ENCODE measurements at places on chromosomes 2 and 18.

DNA sequence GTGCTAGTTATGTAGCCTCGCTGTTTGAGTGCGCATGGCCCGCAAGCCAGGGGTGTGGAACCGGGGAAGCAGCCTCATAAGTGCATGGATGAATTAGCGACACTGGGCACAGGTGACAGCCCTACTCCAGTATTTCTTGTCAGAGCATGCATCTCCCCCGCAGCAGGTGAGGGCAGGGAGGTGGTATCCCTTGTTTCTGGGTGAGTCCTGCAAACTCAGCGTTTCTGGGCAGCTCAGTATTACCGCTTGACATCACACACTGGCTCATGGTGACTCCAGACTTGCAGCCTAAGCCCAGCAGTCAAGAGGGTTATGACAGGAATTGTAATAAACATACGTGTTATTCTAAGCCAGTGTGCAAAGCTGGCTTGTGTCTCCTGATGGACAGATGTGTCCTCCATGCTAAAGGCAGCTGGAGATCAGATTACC is 2.5 kb downstream of the CABLES1 start:
- H3K4me3 ChIP-seq: peak overlapping the region; percentile 69
- H3K4me1 ChIP-seq: peaks cover 62% of the 10 kb centered on the region
- no peaks in the 10 kb centered on the region for H3K36me3 ChIP-seq
- no peak for DNase-seq
- H3K27me3 ChIP-seq: no peaks in the 10 kb centered on the region
- H3K27ac ChIP-seq: peak overlapping the region; percentile 92

DNA sequence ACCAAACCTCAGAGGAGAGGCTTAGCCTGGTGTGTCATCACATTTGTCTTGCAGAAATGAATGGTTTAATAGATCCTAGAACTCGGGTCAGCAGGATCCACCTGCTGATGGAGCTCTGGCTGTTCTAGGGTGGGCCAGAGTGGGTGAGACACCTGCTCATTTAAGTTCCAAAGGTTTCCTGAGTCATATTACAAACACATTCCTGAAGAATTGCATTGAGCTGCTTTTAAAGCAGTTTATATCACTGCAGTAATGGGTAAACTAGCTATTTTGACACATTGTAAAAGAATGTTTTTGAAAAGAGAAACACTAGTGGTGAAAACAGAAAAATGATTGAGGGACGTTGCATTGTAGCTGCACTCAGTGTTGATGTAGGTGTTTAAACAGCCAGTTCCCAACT is 175.3 kb upstream of the TCF4 start:
- H3K4me1 ChIP-seq: no peaks in the 10 kb centered on the region
- no peak overlapping the region for H3K4me3 ChIP-seq
- no peaks in the 10 kb centered on the region for H3K36me3 ChIP-seq
- no peaks in the 10 kb centered on the region for H3K27me3 ChIP-seq
- peak; percentile 27 for DNase-seq

DNA sequence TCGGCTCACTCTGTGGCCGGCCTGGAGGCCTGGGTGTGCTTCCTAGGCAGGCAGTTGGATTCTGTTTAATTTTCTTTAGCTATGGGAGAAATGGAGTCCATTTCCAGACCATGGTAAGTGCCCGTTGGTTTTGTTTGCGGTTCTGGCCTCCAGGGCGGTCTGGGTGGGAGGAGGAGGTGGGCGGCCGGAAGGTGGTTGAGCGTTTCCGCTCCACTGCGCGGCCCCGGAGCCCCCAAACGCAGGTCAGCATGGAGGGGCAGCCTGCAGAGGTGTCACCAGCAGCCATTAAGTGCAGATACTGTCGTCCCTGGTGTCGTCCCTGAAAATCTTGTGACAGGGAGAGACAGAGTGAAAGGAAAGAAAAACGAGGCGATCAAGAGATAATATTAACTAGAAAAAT is 303.9 kb downstream of the GBX2 start:
- H3K36me3 ChIP-seq: no peaks in the 10 kb centered on the region
- no peaks in the 10 kb centered on the region for H3K4me1 ChIP-seq
- no peaks in the 10 kb centered on the region for H3K27me3 ChIP-seq

DNA sequence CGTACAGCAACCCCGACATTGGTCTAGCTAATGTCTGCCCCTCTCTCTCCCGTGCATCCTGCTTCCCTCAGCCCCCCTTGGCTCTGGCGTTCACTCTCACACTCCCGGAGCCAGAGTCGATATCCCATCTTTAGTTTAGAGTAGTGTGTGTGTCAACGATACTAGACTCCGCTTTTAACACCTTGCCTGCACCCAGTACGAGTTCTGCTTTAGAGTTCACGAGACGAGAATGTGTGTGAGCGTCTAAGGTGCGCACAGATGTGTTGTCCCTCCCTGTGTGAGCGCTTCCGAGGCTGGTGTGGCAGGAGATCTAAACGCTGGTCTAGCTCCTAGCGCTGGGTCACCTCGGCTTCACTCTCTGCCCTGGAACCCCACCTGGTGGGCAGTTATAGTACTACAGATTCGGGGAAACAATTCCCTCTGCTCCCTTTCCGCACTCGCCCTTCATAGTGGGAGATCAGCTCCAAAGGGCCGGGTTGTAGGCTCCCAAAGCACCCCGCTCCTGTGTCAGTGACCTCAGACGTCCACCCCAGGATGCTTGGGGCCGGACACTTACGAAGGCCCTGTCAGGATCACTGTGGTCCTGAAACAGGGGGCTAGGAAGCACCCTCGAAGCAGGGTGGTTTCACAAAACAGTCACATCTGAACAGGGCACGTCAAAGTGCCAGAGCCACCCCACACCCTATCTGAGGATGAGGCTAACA is 2.6 kb upstream of the CYP26B1 start:
- peak; percentile 65 for DNase-seq
- H3K27me3 ChIP-seq: peaks cover 11% of the 10 kb centered on the region
- no peaks in the 10 kb centered on the region for H3K36me3 ChIP-seq
- peaks cover 22% of the 10 kb centered on the region for H3K4me1 ChIP-seq
- no peak overlapping the region for H3K27ac ChIP-seq
- peak overlapping the region; percentile 40 for H3K4me3 ChIP-seq

GRCh38 chr18:68660354-68661183 is 54.3 kb downstream of the TMX3 start:
- H3K27ac ChIP-seq: no peak overlapping the region
- peak; percentile 22 for DNase-seq
- H3K36me3 ChIP-seq: no peaks in the 10 kb centered on the region
- no peaks in the 10 kb centered on the region for H3K4me1 ChIP-seq

DNA sequence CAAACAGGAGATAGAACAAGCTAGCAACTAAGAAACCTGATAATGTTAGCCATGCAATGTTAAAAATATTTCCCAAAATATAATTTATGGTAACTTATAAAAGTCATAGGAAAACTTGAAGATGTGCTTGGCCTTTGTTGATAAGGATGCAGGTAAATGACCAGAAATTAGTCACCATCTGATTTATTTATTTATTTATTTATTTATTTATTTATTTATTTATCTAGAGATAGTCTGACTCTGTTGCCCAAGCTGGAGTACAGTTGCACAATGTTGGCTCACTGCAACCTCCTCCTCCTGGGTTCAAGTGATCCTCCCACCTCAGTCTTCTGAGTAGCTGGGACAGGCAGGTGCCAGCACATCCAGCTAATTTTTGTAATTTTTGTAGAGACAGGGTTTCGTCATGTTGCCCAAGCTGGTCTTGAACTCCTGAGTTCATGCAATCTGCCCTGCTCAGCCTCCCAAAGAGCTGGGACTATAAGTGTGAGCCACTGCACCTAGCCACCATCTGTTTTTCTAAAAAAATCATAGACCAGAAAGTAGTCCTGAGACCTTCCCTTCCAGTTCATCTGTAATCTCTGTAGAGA is 109.5 kb downstream of the DHRS9 start:
- H3K4me1 ChIP-seq: no peaks in the 10 kb centered on the region
- DNase-seq: no peak
- H3K36me3 ChIP-seq: no peaks in the 10 kb centered on the region
- H3K4me3 ChIP-seq: no peak overlapping the region
- peaks cover 8% of the 10 kb centered on the region for H3K27me3 ChIP-seq

- H3K4me3 ChIP-seq: no peak overlapping the region
- H3K27me3 ChIP-seq: no peaks in the 10 kb centered on the region
- DNase-seq: no peak
- no peaks in the 10 kb centered on the region for H3K36me3 ChIP-seq
- H3K4me1 ChIP-seq: peaks cover 6% of the 10 kb centered on the region
- no peak overlapping the region for H3K27ac ChIP-seq
Observed at GRCh38 chr2:232521959-232522622, 1.9 kb downstream of the PRSS56 start.

GRCh38 chr2:23525137-23525765 is 140.3 kb downstream of the KLHL29 start:
- DNase-seq: no peak

- no peak overlapping the region for H3K4me3 ChIP-seq
- DNase-seq: no peak
- H3K4me1 ChIP-seq: no peaks in the 10 kb centered on the region
- no peak overlapping the region for H3K27ac ChIP-seq
- H3K27me3 ChIP-seq: no peaks in the 10 kb centered on the region
- no peaks in the 10 kb centered on the region for H3K36me3 ChIP-seq
Observed at GRCh38 chr2:114499101-114499500, 56.7 kb downstream of the DPP10 start.

Data from Panc1 (cell line).